Germinal center (tissue), 1 donor: ENCODE measurements at places on chromosomes 11 and 22.

GRCh38 chr11:134994431-134994830 lies 582.4 kb upstream of the B3GAT1 start:
- no peak for DNase-seq

- DNase-seq: no peak
Measured at GRCh38 chr11:70431611-70432010, 33.3 kb downstream of the CTTN start.

GRCh38 chr22:50656122-50657070 lies 16.2 kb upstream of the SHANK3 start:
- DNase-seq: no peak

DNA sequence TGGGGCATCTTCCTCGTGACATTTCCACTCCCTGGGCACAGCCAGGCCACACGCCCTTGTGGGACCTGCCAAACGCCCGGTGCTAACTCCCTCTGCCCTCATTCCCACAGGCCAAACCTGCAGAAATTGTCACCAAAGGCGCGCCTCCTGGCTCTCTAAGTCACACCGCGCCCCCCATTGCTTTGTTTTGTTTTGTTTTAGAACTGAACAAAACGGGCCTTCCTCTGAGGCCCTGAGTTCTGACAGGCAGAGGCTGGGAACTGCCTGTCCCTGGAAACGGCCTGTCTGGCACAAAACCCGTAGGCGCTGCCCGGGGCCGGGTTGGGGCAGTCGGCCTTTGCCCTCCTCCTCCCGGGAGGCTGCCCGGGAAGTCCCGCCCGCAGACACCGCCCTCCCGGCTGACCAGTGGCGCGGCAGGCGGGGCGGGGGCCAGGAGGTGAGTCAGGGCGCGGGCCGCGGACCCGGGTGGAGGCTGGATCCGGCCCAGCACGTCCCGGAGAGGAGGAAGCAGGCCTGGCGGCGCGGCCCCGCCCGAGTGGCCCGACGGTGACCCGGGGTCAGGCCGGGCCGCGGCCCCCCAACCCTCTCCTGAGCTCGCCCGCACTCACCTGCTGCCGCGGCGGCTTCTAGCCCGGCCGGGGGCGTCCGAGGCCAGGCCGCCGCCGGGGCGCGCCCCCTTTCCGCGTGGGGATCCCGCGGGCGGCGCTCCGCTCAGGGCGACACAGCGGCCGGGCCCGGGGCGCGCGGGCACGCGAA lies 465 bp downstream of the SUN2 start:
- peak; percentile 68 for DNase-seq

- DNase-seq: no peak
Measured at GRCh38 chr22:40007853-40008710, 13.3 kb downstream of the FAM83F start.

GRCh38 chr11:11605821-11606450 lies 15.9 kb downstream of the GALNT18 start:
- DNase-seq: no peak

- peak; percentile 51 for DNase-seq
Measured at GRCh38 chr11:60193687-60194433, 11.0 kb upstream of the MS4A6A start.
